ENCODE measurements at places on chromosomes 5 and 9.
A peak's percentile ranks its signal among the peaks of the same experiment; 100 is the strongest.

GRCh38 chr5:82111191-82111590, 139.4 kb downstream of the ATG10 start:
- no peak for DNase-seq

- DNase-seq = peak; percentile 72
Measured at GRCh38 chr9:98796364-98797101, at the start of gene ANKS6. ANKS6 (minus strand) TSS chr9:98796555; CDS start chr9:98796491, 64 bp downstream.

DNA sequence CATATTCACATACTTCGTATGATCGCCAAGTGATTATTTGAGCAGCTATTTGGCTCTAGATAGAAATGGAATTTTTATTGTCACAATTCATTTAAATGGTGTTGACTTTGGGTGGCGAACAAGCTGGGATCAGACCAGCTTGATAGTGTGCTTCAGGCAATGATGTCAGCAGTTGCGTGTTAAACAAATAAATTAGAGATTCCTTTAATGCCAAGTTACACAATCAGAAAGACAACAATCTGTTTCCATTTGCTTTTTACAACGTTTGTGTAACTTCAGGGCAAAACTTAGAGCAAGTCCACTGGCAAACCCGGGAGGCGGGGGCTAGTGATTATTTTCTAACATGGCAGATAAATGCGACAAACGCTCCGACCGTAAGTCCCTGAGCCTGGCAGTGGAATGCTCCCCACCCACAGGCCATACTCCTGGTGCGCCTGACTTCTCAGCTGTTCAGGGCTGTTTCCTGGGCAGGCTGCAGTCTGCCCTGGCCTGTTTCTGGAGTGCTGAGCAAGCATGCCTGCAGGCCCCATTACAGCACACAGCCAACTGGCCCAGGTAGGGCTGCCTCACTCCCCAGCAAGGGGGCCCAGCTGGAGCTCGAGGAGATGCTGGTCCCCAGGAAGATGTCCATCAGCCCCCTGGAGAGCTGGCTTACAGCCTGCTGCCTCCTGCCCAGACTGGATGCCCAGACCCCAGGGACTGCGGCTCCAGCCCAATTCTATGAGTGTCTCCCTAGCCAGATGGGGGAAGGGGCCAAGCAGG, 88.7 kb downstream of the BASP1 start:
- no peak for DNase-seq

DNA sequence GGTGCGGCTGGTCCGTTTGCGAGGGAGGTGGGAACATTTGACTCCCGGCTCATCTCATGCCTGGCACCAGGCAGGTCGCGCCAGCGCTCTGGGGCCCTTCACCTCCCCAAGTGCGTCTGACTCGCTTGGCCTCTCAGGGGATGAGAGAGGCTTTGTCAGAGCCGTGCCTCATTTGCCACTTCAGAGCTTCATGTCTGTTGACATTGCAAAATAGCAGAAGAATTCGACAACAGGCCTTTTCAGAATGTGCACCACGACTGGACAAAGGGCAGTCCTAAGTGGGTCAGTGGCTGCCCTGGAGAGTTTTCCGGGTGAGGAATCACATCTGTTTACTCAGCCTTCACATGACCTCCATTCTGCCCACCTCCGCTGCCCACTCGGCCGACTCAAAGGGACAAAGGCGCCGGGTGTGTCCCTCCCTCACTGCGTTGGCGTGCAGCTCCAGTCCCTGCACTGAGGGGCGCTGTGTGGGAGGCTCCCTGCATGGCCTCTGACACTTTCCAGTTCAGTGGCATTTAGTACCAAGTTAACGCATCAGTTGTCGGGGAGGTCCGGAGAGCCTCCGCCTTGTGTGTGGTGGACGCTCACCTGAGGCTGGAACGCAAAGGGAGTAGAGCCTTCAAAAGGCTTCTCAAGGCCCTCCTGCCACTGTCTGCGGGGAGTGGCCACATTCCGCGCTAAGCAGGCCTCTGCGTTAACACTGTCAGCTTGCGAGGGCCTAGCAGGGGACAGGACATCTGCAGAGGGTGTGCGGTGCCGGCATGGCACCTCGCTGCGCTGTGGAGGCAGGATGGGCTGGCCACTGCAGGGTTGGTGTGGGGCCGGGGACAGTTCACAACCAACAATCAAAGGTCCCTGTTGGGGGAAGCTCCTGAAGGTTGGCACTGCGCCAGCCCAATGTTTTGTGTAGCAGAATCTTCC, 171.5 kb downstream of the NXNL2 start:
- no peak for DNase-seq

GRCh38 chr5:143085319-143085917, 315.2 kb downstream of the ARHGAP26 start:
- no peak for DNase-seq

GRCh38 chr5:29720954-29721353, 1472.5 kb upstream of the CDH6 start:
- DNase-seq = no peak
